ENCODE measurements at places on chromosomes 16 and 17.

DNA sequence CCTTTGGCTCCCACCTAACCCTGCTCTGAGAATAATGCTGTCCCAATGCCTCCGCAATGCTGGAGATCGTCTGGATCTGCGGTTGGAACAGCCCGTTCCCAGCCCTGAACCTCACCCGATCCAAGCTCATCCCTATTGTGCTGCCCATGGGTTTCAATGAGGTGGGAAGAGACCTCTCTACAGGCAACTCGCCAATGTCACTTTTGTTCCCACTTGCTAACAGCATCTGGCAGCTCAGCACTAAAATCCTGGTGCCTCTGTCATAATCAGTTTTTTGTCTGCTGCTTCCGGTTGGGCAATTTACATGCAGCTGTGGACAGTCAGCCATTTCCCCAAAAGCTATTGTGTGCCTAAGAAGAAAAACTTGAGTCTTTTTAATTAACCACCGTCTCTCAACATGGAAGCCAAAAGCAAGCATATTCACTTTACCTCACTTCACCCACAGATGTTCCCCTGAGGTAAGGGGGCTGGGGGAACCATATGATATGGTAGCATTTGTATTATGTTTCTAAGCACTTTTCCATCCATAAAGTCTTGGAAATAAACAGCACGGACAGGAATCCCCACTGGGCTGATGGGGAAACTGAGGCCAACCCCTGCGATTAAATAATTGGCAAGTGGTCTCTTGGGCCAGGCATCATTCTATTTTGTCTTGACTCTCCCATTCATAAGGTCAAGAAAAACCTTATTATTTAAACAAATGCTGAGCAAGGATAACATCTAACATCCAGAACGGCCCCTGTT is 159.2 kb upstream of the CDH5 start:
- DNase-seq: no peak

- DNase-seq: no peak
Observed at GRCh38 chr16:79082970-79083369, 517.6 kb downstream of the MAF start.

DNA sequence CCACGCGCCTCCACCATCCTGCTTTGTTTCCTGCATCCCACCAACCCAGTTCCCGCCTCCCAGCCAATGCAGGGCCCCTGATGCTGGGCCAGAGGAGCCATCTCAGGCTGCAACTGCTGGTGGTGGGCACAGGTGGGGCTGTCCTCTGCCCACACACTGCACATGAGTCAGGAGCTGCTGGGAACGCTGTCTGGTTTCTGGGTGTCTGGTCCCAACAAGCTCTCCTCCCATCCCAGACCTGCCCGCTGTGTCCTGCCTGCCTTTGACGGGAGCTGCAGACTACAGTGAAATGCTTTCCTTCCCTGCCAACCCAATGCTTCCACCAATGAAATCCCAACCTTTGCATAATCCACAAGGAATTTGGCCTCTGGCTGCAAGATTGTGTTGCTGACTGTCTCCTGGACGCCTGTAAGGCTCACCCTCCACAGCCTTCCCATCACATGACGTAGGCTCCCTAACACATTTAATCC is 98.9 kb downstream of the N4BP1 start:
- no peak for DNase-seq

- DNase-seq: no peak
Observed at GRCh38 chr16:14509675-14510132, 120.4 kb downstream of the PARN start.

DNA sequence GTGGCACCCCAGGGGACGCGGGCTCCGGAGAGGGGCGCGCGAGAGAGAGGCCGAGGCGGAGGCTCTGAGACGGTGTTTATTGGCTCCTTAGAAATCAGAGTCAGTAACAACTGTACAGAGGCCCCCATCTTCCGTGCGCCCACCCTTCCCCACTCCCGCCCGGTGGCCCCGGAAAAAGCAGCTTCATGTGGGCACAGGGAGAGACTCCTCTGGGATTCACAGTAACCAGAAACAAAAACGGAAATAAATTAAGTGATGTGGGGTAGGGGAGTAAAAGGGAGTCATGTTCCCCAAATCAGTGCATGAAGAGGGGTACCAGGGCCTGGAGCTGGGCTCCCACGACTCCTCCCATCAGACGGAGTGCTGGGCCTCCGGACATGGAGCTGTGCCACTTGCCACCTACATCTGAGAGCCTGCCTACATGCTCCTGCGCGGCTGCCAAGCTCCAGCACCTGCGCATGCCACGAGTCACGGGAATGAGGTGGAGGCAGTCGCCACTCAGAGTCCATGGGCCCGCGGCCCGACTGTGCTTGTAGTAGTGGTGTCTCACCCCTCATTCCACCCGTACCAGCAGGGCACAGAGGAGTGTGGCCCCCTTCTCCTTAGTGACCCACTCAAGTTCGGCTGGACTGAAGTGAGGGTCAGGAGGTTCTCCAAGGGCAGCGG is 543 bp upstream of the GPS2 start:
- DNase-seq: no peak

DNA sequence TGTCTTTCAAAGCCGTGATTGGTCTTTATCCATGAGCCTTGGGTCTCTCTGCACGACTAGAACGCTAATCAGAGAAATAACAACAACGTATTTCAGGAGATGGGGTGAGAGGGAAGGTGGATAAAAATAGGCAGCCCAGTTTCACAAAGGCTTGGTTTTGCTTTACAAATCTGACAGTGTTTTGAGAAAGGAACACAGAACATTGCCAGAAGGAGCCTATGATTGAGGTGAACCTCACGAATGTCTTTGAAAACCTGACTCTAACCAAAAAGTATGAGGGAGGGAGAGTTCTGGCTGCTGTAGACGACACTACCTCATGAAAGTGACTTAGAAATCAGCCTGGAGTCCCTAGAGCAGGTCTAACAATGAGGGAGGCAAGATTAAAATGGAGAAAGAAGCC is 38.0 kb upstream of the NOL11 start:
- no peak for DNase-seq

- DNase-seq: no peak
Observed at GRCh38 chr17:38510421-38511149, 82.3 kb downstream of the ARHGAP23 start.

GRCh38 chr17:79201119-79201518 is 126.5 kb downstream of the ENGASE start:
- DNase-seq: no peak

DNA sequence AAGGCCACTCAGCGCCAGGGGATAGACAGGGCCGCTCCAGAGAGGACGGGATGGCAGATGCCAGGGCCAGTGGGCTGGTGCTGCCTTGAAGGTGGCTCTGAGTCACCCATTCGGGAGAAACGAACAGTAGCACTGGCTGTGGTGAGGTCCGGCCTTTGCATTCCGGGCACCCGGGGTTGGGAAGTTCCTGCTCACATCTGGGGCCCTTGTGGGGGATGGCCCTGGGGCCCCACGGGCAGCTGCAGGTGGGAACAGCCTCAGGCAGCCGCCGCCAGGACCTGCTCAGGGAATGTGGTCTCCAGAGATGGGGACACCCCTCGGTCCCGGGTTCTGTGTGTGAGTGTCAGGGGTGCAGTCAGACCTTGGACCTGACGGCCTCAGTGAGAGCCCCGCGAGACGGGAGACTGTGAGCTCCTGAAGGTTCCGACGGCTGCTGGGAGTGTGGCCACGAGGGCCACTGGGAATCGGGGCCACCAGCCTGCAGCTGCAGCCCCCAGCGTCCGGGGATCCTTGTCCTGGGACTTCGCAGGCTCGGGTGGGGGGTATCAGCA is 1.4 kb downstream of the CBFA2T3 start:
- no peak for DNase-seq

- DNase-seq: no peak
Observed at GRCh38 chr17:8125947-8126490, 2.1 kb upstream of the HES7 start.

- DNase-seq: no peak
Observed at GRCh38 chr16:78926723-78927210, 673.8 kb downstream of the MAF start.

DNA sequence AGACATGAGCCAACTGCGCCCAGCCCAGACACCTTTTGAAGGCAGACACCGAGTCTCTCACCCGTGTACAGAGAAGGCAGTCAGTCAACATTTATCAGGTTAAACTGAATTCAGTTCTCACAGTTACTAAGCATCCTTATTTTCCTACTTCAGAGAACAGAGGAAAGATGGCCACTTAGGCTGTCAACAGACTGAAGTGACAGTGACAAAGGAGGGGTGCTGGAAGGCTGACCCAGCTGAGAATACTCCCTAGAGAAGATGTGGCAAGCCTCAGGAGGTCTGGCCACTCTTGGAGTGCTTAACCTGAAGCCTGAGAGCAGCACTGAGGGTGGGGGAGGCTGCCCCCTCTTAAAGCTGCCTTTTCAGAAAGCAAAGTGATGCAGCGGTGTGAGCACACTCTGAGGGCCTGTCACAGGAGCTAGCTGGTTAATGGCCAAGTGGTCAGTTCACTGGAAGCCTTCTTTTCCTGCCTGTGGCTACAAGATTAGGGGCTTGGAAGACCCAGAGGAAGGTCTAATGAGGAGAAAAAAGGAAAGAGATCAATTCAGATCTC is 51.0 kb upstream of the SREBF1 start:
- no peak for DNase-seq

DNA sequence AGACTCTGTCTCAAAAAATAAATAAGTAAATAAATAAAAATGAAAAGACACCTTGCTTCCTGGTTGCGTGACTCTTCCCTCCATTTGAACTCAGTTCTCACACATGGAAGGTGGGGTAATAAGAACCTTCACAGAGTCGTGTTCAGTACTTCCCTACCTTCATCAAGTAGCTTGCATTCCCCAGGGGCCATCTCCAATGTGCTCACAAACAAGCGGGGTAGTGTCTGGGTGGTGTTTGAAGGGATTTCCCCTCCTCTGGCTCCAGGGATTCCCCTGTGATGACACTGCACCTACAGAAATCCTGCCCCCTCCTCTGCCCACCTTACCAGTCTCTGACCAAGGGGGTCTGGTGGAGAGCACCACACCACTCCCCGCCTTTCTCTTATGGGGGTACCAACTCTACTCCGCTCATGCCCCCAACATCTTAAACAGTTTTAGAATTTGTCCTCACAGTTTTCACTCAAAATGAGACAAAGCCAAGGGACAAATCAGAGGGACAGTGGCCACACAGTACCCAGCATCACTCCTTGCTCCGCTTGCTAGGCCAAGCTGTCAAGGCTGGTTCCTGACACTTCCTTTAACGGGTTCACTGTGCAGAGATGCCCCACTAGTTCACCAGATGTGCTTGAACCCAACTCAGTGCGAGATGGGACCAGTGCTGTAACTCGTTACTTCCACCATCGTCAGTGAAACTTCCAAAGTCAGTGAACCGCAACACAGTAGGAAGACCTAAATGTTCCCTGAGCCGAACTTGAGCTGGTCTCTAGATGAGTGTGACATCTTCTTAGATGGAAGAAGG is 69.1 kb downstream of the COPRS start:
- no peak for DNase-seq

GRCh38 chr17:5892921-5893675 is 177.1 kb upstream of the WSCD1 start:
- DNase-seq: no peak

GRCh38 chr17:59367657-59368045 is 36.2 kb downstream of the YPEL2 start:
- no peak for DNase-seq

DNA sequence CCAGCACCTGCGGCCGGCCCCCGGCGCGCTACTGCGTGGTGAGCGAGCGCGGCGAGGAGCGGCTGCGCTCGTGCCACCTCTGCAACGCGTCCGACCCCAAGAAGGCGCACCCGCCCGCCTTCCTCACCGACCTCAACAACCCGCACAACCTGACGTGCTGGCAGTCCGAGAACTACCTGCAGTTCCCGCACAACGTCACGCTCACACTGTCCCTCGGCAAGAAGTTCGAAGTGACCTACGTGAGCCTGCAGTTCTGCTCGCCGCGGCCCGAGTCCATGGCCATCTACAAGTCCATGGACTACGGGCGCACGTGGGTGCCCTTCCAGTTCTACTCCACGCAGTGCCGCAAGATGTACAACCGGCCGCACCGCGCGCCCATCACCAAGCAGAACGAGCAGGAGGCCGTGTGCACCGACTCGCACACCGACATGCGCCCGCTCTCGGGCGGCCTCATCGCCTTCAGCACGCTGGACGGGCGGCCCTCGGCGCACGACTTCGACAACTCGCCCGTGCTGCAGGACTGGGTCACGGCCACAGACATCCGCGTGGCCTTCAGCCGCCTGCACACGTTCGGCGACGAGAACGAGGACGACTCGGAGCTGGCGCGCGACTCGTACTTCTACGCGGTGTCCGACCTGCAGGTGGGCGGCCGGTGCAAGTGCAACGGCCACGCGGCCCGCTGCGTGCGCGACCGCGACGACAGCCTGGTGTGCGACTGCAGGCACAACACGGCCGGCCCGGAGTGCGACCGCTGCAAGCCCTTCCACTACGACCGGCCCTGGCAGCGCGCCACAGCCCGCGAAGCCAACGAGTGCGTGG is 1.5 kb downstream of the NTN1 start:
- DNase-seq: no peak

- no peak for DNase-seq
Observed at GRCh38 chr17:33055171-33055611, 63.5 kb downstream of the SPACA3 start.

DNA sequence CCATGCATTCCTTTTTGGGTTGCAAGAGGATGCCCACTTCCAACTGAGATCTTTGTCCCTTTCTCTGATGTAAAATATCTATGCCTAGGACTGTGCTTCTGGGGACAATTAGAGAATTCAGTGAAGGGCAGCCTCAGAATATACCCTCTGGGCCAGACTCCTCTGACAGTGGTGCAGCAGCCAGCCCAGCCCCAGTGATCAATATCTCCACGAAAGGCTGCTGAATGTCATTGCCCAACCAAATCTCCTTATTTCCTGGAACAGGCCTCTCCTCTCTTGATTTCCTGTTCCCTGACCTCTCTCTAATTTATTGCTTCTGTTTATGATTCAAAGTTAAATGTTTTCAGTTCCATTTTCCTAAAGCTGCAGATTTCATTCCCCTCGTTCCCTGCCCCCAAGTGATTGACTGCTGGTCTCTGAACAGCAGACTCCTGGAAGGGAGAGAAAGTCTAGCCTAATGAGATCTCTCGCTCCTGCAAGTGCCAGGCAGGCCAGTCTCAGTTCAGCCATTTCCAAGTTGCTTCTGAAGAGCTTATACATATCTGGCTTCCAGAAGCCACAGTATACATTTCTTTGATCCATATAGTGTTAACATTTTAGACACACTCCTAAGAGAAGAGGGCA is 104.4 kb upstream of the SALL1 start:
- DNase-seq: no peak

- DNase-seq: no peak
Observed at GRCh38 chr16:7946142-7946541, 613.5 kb downstream of the RBFOX1 start.

DNA sequence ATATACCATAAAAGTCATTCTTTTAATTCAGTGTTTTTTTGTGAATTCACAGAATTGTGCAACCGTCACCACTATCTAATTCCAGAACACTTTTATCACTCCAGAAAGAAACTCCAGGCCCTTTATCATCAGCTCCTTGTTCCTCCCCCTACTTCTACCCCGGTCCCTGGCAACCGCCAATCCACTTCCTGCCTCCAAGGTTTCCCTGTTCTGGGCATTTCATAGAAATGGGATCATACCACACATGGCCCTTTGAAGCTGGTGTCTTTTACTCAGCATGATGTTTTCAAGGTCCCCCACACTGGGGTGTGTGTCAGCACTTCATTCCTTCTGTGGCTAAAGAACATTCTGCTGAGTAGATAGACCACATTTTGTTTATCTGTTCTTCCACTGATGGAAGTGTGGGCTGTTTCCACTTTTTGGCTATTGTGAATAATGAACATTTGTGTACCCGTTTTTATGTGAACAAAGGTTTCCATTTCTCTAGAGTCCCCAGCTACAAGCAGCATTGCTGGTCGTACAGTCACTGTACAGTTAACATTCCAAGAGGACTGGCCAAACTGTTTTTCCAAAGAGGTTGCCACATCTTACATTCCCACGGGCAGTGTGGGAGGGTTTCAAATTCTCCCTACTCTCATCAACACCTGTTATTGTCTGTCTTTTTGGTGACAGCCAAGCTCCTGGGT is 75.8 kb upstream of the ZNF469 start:
- DNase-seq: no peak
